ENCODE measurements at places on chromosomes 2 and 18.

DNA sequence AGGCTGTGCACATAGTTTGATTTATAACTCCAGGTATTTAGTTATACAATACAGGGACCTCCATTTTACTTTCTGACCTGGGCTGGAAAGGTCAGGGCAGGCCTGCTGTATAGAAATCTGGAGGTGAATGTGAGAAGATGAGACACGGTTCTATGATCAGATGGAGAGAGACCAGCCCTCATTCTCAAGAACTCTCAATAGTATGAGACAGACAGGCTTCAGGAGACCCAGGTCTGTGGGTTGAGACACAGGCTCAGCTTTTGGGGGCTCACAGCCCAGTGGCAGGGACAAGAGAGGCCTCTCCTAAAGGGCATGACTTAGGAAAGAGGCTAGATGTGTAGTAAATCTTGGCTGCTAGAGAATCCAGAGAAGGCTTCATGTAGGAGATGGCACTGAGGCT, 719 bp upstream of the ATP6V1B1 start:
- no peak for DNase-seq

DNA sequence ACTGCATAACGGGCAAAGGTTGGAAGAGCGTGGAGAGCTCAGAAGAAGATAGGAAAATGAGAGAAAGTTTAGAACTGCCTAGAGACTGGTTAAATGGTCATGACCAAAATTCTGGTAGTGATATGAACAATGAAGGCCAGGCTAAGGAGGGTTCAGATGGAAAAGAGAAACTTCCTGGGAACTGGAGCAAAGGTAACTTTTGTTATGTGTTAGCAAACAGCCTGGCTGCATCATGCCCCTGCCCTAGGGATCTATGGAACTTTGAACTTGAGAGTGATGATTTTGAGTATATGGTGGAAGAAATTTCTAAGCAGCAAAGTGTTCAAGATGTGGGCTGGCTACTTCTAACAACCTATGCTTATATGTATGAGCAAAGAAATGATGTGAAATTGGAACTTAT, 44.4 kb upstream of the SPATS2L start:
- no peak for DNase-seq

- DNase-seq = no peak
These were observed 31.9 kb downstream of the CIB4 start for GRCh38 chr2:26609205-26609631.

GRCh38 chr2:84694088-84694622, 177.9 kb downstream of the DNAH6 start:
- no peak for DNase-seq

GRCh38 chr18:61284039-61284438, 49.2 kb upstream of the CDH20 start:
- DNase-seq = no peak

GRCh38 chr2:241565411-241565810, 6.9 kb downstream of the BOK start:
- no peak for DNase-seq

- DNase-seq = no peak
These were observed 417.0 kb downstream of the TXNL1 start for GRCh38 chr18:56221195-56222065.

DNA sequence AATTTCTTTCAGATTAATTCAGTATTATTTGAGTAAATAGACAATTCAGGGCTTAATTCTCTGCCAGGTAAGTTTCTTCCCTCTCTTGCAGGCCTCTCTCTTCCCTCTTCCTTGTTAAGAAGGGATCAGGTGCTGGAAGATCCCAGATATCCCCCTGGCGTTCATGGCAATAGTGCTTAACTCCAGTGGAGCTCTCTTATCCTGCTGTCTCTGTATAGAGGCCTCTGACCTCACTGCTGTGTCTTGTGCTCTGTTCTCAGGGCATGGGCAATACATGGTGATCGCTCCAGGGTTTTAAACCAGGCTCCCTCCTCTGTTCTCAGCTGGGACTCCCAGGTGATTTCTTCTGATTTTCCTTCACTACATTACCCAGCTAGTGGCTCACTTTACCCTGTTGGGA, 226.8 kb downstream of the MC4R start:
- no peak for DNase-seq

DNA sequence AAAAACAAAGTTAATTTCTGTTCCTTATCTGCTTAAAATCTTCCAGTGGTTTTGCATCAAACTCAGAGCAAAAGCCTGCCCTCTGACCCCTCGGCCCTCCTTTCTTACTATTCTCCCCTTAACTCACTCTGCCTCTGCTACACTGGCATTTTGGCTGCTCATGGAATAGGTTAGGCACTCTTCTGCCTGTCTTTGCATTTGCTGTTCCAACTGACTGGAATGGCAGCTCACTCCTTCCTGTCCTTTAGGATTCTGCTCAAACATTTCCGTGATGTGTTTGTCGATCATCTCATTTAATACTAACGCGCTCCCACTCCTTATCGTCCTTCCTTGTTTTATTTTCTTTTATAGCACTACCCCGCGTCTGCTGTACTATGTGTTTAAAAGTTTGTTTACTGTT, 815 bp downstream of the CEBPZ start:
- DNase-seq = no peak

DNA sequence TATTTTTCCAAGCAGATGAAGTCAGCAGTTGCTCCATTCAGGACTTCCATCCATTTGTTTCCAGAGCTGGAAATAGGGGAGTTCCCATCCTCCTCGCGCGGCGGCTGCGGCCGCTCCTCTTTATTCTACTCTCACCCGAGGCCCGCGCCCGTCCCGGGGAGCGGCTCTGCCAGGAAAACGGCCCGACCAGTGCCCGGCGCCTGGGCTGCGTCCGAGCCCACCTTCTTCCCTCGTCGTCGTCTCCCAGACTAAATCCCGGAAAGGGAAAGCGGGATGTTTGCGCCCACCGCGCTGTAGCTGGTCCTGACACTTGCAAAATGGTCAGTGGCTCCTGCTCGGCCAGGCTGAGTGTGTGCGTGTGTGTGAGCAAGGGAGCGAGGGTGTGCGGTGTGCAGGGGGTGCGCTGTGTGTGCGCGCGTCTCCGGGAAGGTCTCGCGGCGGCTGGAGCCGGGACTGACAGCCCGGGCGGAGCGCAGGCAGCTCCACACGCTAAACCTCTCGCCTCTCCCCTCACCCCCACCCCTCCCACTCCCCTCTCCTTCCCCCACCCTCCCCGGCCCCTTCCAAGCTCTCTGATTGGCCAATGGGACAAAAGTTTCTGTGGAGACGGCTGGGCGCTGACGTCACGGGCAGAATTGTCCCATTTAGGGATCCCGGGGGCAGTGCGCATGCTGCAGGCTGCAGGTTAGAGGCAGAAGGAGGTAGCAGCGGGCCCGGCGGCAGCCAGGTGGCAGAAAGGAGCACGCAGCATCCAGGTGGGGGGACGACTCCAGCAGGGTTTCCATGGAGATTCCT, at the start of gene NOL4:
Gene NOL4 (minus strand): TSS at position 491 of the 795 bp plus-strand sequence. CDS start 1,660 bp downstream, outside the sequence.
- no peak for DNase-seq

- no peak for DNase-seq
These were observed 178.4 kb upstream of the EPAS1 start for GRCh38 chr2:46118656-46119371.

GRCh38 chr2:100699131-100699530, 120.8 kb upstream of the NPAS2 start:
- DNase-seq = no peak

DNA sequence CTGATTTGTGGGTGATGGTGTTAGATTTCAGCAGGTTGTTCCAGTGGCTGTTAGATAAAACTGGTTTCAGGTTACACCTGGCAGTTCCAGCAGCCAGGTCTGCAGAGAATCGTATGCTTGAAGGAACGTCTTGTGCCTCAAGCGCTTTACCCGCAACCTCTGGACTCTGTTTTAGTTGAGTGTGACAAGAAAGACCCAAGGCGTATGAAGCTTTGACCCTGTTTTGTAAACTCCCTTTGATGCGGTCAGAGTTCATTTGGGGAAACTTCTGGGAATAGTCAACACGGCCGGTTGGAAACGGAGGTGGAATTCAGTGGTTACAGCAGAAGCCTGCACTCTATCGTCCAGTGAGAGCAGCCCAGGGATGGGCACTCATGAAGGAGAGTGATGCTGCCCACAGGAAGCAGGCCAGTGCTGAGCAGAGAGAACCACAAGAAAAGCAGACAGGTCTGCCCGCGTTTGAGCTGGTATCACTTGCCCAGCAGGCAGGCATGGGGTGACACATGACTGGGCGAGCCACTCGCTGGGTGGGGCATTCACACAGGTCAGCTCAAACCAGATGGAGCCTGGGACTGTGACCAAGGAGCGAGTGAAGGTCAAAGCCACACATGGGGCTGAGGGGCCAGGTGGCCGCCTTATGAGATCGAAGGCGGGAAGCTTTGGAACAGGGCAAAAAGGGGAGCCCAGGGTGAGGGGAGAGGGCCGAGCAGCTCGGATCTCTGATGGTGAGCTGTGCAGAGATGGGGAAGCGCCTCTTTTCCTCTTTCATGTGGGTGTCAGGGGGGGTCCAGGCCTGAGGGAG, 99.6 kb upstream of the MBOAT2 start:
- no peak for DNase-seq

DNA sequence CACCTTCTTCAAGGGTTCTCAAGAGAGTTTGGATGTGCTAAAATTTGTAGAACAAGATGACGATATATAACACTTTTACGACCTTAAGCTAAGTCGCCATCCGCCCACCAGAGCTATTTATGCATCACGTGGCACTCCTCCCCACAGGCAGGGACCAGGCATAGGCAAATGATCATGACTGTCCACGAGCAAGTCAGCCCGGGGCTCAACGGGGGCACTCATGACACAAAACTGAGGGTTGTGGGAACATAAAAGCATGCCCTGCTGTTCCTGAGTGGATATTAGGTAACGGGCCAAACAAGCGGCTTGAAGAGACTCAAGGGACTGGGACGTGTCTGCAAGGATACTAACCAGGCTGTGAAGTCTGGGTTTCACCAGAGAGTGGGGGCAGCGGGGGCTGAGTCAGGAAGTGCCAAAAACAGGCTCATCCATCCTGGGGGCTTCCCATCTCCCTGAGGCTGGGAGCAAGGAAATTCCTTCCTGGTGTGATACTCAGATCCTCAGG, 58.1 kb downstream of the FAM178B start:
- DNase-seq = no peak

GRCh38 chr2:45709137-45709536, 57.7 kb downstream of the PRKCE start:
- no peak for DNase-seq

- DNase-seq = no peak
These were observed 34.7 kb upstream of the MAP2 start for GRCh38 chr2:209389171-209389618.

DNA sequence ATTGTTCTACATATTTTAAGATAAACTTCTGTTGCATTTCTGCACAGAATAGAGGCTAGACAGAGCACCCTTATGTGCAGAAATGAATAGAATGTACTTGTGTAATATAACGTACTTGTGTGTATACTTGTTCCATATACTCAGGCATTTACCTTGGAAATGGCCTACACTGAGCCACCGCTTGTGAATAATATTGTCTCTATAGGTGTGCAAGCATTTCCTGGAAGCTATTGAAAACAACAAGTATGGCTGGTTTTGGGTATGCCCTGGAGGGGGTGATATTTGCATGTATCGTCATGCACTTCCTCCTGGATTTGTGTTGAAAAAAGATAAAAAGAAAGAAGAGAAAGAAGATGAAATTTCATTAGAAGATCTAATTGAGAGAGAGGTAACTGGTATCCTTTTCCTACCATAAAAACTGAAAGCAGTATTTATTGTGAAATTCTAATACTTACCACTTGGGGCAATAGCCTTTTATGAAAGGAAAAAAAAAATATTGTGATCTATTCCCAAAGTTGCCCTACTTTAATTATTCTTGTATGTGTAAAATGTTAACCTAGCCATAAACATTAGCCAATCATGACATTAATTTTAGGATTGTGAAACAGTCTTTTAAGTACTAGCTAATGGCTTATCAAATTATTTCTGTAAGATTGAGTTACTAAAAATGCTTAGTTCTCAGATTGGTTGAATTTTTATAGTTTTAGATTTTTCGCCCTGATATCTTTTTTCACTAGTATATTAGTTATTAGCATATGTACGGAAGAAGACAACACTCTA, 18.0 kb downstream of the ZC3H15 start:
- DNase-seq = no peak

DNA sequence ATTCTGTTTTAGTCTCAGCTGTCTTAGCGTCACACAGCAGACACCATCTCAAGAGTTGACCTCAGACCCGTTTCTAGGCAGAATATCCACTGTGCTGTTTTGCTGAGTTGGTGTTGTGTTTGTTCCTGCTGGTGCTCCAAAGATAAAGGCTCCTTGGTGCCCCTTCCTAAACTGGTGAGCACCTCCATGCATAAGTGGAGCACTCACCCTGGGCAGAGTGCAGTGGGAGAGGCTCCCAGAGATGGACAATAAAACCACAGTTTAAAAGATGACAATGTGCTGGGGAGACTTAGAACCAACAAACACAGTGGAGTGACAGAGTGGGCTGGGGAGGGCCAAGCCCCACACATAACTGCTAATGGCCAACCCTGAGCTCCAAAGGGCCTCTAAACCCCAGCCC, 271.1 kb downstream of the PHLPP1 start:
- DNase-seq = no peak

DNA sequence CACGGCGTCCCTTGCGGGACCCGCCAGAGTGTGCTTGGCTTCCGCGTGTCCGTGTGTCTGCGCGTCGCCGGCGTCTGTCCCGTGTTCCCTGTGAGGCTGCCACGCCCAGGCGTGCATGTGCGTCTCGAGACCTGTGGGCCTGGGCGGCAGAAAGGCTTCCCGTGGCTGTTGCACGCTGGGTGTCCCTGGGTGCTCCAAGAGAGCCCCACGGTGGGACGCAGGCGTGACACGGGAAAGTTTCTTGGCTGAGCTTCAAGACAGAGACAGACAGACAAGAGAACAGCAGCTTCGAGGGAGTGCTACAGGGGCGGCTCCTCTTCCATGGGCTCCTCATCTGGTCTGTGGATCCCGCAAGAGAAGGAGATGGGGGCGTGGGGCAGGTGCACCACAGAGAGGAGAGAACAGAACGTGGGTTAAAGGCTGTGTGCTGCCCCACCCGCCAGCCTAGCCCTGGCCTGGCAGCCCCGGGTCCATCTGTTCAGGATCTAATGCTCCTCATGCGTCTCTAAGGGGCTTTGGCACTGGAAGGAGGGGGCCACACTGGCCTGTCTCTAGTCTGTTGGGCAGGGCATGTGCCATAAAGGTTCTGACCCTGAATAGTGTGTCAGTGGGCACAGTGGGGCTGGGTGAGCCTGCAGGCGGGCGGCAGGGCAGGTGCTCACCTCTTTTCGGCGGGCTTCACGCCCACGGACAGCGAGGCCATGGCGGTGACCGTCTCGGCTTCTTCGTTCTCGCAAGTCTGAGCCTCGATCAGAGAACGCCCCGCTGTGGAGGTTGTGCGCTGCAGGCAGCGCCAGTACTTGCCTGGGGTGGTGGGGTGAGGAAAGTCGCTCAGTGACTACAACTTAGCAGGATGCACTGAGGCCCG, 205.1 kb downstream of the TWIST2 start:
- no peak for DNase-seq

- DNase-seq = no peak
These were observed 438.0 kb upstream of the CDH20 start for GRCh38 chr18:60895181-60895580.

GRCh38 chr2:216604458-216604857, 28.8 kb upstream of the IGFBP2 start:
- DNase-seq = no peak

DNA sequence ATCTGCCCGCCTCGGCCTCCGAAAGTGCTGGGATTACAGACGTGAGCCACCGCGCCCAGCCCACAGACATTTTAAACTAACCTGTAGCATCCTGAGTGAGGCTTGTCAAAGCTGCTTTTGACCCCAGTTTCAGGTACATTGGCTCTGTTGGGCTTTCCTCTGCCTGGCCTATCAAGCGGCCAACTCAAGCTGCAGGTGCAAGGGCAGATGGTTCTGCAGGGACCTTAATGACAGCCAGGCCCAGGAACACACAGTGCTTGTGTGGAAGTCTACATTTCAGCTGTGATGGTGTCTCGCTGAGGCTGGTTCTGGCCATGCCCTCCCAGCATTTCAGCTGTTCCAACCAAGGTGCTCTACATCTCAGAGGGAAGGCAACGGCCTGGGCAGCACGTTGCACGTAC, 18.4 kb downstream of the INPP4A start:
- DNase-seq = no peak

Measured in esophagus squamous epithelium (tissue), 5 donors.